ENCODE measurements at places on chromosomes 7 and 10.

DNA sequence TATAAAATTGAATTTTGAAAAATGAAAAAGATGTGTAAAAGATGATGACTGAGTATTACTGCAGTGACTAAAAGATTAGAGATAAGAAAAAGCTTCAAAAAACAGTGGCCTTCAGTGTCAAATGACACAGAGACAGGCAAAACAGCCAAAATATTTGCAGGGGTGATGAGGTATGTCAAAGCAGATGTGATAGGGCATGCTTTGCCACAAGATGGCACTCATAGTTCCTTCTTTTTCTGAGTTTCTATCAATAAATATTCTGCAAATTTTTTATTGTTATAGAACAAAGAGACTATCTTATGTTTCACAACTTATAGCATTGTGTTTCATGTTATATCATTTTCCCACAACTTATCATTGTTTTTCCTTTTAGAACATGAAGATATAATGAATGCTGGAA is 344.1 kb upstream of the HPS1 start:
- no peak for DNase-seq

GRCh38 chr10:112711366-112711765 is 238.7 kb upstream of the TCF7L2 start:
- DNase-seq, result no peak

- no peak for DNase-seq
These were observed 369.0 kb downstream of the MAGI2 start for GRCh38 chr7:79084423-79084822.

GRCh38 chr7:49037346-49038210 is 113.2 kb downstream of the CDC14C start:
- no peak for DNase-seq

DNA sequence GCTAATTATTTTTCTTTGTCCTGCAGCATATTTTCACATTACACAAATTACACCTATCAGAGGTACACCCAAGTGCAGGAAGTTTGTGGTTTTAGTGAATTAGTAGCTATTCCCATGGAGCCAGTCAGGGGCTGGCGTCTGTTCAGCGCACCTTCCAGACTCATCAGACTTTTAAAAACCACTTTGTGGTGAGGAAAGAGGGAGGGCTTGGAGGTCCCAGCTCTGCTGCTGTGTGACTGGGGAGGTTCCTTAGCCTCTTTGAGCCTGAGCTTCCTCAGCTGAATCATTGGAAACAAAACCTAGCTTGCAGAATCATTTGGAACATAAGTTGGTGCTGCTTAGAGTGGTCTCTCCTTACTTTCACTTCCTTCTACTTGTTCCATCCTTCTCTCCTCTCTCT is 175.4 kb downstream of the SORCS3 start:
- DNase-seq, result no peak

DNA sequence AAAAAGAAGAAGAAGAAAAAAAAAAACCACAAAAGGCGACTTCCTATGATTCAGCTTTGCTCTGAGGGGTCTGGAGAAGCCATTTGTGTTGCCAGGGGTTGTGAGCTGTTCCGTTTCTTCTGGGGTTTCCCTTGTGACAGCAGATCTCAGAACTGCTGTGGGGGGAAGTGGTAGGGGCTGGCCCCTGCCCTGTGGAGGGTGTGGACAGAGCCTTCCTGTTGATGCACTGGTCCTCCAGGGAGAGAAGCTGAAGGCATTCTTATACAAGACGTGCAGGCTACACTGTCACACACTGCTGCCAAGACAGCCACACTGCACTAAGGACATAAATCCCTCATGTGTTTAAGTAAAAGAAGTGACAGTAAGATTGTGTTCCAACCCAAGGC is 17.3 kb upstream of the CSGALNACT2 start:
- DNase-seq, result no peak

- DNase-seq, result peak; percentile 78
These were observed 38.4 kb upstream of the PLXNA4 start for GRCh38 chr7:132614428-132615318.

DNA sequence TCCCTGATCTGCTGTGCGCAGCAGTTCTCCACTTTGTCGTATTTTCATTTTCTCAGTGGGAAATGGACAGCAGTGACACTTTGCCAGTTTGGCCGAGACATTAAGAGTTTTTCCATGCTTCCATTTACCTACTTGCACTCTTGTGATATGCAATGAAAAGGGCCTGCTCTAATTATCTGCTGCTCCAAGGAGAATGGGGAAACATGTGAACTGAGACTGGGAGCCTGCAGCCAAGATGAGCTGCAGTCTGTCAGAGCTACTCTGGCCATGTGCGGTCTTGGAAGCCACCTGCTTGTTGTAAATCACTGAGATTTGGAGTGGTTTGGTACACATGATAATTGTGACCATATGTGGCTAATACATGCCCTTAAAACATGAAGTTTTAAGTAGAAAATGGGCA is 586.6 kb upstream of the POT1 start:
- no peak for DNase-seq
